ENCODE measurements at places on chromosomes 6 and 20.

DNA sequence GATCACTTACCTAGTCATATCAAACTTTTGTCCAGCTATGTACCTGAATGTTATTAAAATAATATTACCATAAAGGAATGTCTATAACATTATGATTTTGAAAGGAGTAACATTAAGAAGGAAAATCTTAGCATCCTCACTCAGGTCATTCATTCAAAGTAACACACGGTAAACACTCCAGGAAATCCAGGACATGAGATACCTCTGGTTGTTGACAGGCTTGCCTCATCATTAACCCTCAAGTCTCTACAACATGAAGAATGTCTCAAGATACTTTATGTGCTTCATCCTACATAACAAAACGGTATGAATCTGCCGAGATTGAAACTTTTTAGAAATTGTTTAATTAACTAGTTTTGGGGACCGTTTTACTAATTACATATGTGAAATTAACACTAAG, 690 bp upstream of the FILIP1 start:
- DNase-seq = no peak

- peak; percentile 19 for DNase-seq
These were observed 92.5 kb downstream of the TCP11 start for GRCh38 chr6:35048631-35049083.

DNA sequence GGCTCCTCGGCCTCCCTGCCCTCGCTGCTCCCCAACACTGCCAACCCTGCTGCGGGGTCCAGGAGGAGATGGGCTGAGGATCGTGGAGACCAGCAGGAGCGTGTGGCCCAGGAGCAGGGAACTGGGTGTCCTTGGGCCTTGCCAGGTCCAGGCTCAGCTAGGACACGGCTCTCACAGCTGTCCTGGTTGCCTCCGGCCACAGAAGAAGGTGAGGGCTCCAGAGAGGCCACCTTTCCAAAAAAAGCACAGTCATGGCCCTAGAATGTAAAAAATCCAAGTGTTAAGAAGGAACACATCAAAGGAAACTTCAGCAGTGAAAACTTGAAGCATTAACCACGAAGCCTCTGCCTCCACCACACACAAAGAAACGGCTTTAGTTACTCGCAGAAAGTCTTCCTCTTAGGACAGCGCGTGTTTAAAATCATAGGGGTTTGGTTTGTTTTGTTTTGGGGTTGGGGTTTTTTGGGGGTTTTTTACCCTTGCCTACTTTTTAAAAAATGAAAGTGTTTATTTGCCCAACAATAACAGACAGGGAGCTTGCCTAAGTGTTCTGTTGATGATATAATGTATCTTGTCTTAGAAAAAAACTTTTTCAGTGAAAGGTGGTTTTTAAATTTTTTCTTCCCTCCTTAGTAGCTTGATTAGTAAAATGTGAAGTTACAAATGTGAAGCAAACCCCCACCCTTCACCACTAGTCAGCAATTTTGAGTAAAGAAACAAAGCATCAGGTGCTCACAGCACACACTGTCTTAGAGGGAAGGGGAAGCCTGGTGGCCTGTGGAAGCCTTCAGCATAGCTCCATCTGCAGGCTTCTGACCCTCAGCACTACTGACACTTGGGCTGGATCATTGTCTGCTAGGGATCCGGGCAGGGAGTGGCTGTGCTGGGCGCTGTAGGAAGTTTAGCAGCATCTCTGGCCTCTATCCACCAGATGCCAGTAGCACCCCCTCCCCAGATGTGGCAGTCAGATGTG, 60.0 kb downstream of the PTPN1 start:
- peak; percentile 51 for DNase-seq

- DNase-seq = peak; percentile 29
These were observed 18.6 kb upstream of the MYT1 start for GRCh38 chr20:64145458-64146300.

DNA sequence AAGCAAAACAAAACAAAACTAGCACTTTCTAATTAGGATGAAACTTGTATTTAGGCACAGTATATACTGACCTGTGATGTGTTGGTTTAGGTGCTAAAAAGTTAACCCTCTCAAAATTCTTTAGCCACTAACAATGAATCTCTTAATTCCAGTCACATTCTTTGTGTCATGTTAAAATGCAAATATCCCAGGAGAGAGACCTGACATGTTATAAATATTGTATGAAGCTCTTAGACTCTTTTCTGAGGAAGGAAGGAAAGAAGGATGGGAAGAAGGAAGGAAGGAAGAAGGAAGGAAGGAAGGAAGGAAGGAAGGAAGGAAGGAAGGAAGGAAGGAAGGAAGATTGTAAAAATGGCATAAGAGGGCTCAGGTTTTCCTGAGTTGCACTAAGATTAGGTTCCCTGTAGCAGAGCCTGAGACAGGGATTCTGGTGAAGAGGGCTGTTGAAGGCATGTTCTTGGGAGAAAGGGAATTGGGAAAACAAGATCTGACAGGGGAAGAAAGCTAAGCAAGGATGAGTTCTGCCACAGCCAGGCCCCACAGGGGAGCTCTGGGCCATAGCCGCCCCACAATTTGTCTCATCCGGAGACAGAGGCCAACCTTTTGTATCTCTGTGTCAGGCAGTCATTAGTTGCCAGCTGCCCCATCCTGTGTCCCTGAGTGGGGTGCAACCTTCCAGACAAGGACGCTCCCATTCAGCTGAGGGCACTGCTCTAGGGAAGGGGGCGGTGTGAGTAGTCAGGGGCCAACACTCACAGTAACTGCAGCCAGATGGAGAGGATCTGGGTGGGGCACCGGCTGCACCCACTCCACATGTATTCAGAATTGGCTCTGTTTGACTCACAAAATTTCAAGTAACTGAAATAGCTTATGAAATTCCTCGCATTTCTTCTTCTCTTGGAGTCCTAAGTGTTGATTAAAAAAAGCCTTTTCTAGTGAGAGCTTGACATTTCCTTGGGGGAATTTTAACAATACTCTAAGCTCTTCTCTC, 189.3 kb upstream of the ARG1 start:
- DNase-seq = no peak

DNA sequence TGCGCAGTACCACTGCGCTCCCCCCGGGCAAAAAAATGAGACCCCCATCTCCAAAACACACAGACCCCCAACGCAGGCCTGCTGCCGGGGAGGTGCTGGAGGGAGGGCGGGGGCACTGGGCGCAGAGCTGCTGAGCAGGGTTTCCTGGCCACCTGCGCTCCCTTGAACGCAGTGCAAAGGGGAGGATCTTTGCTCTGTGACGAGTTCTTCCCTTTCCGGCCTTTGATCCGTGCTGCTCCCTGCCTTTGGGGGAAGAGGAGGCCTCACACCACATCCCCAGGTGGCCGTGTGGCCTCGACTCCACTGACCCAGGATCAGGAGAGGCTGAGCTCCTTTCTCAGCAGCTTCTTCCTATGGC, 8.9 kb upstream of the COL20A1 start:
- DNase-seq = peak; percentile 34

- DNase-seq = no peak
These were observed 3.6 kb upstream of the MYLK2 start for GRCh38 chr20:31815408-31816188.

DNA sequence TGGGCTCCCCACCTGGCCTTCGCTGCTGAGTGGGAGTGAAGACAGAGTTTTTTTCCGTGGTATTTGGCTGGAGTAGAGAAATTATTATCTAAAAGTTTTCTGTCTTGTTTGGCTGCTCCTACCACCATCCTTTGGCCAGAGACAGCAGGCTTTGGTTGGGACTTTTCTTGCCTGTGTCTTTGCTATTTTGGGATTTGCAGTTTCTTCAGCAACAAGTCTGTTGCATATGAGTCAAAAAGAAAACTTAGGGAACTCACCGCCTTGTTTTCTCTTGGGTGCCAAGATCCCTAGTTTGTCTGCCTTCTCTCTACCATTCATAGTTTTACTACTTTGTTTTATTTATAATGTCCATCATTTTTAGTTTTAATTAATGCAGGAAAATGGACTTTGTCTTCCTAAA, 683.8 kb downstream of the DOK5 start:
- DNase-seq = no peak

DNA sequence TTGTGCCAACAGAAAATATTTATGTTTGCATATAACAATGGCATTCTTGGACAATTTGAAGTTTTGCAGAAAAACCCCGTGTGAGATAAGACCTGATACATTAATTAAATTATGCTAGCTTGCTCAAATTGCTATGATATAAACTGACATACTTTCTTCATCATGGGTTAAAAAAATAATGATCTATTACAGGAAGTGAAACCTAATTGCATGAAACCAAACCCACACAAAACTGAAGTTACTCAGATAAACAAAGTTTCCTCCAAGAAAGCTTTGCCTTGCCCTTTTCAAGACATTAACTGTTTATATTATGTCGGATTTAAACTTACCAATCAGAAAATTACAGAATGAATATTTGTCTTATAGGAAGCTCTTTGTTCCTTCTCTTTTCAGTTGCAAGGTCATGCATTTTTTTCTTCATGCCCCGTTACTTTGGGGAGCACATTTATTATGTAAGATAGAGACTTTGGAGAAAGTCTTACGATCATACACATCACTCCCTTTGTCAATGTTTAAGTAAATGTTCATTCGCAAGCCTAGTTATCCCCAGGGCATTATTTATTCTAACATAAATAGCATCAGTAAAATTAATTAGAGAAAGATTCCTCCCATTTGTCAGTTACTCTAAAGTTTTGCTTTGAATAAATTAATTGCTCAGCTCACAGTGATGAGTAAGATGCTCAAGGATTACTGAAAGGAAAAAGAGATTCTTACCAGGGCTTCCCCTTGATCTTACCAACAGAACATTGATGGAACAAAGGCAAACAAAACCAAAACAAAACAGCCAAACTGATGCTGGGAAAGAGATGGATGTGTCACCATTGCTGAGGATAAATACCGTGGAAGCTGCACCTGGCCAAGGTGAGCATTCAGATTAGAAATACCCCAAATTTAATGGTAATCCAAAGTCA, 14.8 kb upstream of the TMEM244 start:
- no peak for DNase-seq

DNA sequence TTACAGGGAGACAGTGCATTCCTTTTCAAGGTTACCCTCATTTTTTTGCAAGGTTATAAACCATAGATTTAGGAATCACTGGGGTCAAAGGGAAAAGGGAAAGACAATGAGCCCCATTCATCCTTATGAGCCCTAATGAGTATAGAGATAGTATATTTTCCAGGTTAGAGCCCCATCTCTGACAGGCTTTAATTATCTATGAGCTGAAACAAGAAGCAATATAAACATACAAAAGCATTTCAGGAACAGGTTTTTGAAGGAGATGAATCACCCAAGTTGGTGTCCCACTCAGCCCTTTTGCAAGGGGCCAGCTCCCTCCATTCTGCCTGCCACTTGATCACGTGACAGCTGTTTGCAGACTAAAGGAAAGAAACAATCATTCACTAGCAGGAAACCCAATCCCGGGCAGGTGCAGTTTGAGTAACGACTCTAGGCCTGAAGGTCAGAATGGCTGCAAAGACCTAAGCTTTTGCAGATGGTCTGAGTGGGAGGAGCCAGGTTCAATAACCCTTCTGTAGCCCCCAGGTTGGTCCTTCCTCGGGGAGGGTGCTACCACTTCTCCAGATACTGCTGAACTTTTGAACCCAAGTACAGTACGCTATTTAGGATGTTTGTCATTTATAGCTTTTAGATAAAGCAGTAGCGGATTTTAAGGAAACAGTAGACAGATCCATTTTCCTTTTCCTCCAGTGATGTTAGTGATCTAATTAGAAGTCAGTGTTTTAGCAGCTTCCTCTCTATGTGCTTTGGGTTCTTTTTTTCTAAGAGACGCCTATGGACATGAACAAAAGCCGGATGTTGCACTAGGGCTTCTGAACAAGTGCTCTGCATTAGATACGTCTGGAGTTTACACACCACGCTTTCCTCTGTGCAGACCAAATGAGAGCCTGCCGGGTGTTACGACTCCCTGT, 253.2 kb downstream of the SOX4 start:
- DNase-seq = peak; percentile 29

DNA sequence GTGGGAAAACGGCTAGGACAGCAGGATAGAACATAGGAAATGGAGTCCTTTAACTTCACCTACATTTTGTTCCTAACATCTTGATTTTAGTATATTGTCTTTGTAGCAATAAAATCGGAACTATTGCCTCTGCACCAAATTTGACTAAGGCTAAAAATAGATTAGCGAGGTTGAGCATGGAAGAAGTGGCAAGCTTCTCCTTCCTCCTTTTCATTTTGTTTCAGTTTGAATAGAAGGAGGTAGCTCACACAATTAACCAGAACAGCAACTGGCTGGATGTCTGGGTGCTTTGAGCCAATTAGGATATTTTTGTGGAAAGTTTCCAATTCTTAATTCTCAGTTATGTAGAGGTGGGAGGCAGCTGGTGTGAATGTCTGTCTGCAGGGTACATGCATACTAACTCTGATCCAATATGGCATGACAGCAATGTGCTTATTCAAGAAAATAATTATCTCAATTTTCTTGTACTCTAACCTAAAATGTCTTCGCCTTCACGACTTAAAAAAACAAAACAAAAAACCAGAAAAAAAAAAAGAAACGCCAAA, 3.1 kb upstream of the HECA start:
- no peak for DNase-seq

- no peak for DNase-seq
These were observed 19.7 kb upstream of the DEFB115 start for GRCh38 chr20:31237763-31238162.

- no peak for DNase-seq
These were observed 388.7 kb downstream of the ARHGAP18 start for GRCh38 chr6:129321303-129321702.

GRCh38 chr20:40960521-40960956, 68.1 kb upstream of the TOP1 start:
- DNase-seq = no peak

DNA sequence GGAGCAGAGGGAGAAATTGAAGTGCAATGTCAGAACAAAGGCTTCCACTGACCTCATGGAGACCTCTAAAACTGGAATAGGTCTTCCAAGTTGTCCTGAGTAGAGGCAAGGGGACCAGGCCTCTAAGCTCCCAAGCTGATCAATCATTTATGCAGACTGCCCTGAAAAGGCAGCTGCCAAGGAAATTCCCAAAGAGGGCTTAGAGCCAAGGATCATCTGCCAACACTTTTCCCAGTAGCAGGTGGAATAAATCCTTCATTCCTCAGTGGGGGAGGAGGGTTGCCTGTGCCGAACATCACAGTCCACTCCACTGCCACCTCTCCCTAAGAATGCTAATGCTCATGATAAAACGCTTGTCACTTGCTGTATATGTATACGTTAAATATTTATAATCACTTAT, 29.3 kb upstream of the RALY start:
- no peak for DNase-seq

DNA sequence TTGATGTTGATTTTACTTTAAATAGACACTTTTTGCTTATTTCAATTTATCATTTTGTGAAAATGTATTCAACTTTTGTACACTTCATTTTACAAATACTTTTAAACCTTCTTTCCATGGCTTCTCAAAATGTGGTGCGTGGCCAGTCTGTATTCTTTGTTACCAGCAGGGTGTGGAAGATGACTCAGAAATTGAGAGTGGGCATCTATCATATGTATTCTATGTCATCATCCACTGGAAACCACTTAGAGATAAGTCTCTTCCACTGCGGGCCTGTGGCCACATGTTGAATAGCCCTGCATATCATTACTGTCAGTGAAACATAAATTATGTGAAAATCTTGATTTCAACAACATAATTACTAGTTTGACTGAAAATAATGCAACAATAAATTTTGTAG, 52.6 kb upstream of the MC3R start:
- DNase-seq = no peak

Measured in stimulated activated CD4-positive, alpha-beta T cell treated with anti-CD3 and anti-CD28 coated beads, Interleukin-15, amount 100 ng/mL, for 24 hours (primary cell).